ENCODE measurements at places on chromosomes 6 and 20. TPM values are rescaled to one million over a fixed set of nuclear protein-coding genes. Genes with fewer than 3 reads are reported as not detected.

The NKAIN2 gene
- polyA plus RNA-seq = not detected

The PHACTR3 gene
- not detected for polyA plus RNA-seq

The HLA-B gene
- polyA plus RNA-seq = 8,337 TPM

The CHRNA4 gene
- polyA plus RNA-seq = not detected

The HINT3 gene
- 10.4 TPM for polyA plus RNA-seq

The SLC22A3 gene
- not detected for polyA plus RNA-seq

The HCRTR2 gene
- polyA plus RNA-seq = not detected

The GJA10 gene
- not detected for polyA plus RNA-seq

Measured in CD8-positive, alpha-beta memory T cell (primary cell).